Fibroblast of lung (primary cell): ENCODE measurements at places on chromosomes 2 and 18. TPM values are rescaled to one million over a fixed set of nuclear protein-coding genes. Genes with fewer than 3 reads are reported as not detected.

DNA sequence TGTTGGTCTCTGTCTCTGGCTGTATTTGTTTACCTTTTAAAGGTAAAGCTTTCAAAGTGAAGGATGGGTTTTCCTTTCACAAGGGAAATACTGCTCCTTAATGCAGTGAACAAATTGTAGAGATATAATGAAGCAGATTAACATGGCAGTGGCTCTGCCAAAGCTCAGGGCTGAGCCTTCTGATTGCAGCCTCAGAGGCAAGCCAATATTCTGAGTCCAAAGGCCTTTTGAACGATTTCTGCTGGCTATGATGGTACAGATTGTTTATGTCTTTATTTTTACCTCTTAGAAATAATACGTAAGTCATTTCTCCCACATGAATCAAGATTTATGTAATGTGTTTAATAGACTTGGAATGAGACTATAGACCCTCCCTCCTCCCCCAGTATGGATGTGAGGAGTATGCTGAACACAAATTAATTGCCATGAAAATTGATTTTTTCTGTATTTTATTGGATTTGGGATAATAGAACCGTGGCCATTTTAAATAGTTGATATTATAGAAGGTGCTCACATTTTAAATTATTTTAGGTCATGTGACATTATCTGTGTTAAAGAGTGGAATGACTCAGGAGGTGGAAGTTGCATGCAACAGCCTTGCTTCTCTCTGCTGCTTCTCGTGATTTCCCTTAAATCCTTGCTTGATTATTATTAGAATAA, 772 bp downstream of the SCN2A start:
- no peak for DNase-seq

- peak; percentile 90 for DNase-seq
Measured at GRCh38 chr2:33068261-33068660, 121.5 kb downstream of the LTBP1 start.

GRCh38 chr2:70124983-70125480, 37.8 kb downstream of the PCBP1 start:
- peak; percentile 51 for DNase-seq

- peak; percentile 51 for DNase-seq
Measured at GRCh38 chr2:187658952-187659525, 104.8 kb upstream of the TFPI start.

DNA sequence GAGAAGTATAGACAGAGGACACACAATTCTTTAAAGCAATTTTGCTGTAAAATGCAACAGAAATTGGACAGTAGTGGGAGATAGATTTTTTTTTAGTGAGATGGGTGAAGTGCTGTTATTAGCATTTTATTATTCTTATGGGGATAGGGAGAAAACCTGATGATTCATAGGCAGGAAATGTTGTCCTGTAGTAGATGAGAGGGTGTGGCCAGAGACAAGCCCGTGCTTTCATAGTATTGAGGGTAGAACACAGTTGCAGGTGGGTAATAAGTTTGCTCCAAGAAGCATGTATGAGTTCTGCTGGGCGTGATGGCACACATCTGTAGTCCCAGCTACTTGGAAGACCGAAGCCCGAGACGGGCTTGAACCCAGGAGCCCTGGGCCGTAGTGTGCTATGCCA, 128.3 kb upstream of the ARHGAP28 start:
- no peak for DNase-seq

- DNase-seq = peak; percentile 11
Measured at GRCh38 chr2:37344453-37345361, at the start of gene QPCT. QPCT (plus strand) TSS chr2:37344630; CDS start chr2:37344732, 102 bp downstream.

GRCh38 chr18:23539296-23539695, 36.0 kb downstream of the RMC1 start:
- DNase-seq = no peak

GRCh38 chr2:39515897-39516346, 78.8 kb upstream of the MAP4K3 start:
- no peak for DNase-seq

DNA sequence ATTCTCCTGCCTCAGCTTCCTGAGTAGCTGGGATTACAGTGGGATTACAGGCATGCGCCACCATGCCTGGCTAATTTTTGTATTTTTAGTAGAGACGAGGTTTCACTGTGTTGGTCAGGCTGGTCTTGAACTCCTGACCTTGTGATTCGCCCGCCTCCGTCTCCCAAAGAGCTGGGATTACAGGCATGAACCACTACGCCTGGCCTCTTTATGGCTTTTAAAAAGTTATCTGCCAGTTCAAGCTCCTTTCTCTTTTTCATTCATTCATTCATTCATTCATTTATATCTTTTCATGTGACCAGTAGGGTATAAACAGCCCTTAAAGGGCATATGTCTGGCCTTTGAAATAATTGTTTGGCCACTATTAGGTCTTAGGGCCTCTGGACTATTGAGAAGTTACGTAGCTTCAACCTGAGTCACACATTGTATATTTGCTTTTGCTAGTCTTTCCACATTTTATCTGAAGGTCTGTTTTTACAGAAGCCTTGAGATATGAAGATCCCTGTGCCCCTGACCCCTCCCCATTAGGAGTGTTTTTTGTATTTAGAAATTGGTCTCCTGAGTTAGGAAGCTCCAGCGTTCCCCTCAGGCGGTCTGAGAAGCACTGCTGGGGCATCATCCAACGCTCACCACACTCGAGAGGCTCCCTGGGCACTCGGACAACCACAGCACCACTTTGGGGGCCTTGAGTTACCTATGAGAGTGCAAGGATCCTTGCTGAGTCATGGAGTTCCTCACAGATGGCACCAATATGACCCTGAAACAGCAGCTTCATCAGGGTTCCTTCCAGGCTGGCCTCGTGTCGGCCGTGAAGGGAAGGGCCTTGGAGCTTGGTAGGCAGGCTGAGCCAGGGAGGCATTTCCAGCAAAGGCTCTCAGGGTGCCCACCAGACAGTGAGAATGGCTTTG, 21.8 kb downstream of the FZD5 start:
- DNase-seq = peak; percentile 71

GRCh38 chr18:1412655-1413322, 508.1 kb downstream of the ADCYAP1 start:
- no peak for DNase-seq

DNA sequence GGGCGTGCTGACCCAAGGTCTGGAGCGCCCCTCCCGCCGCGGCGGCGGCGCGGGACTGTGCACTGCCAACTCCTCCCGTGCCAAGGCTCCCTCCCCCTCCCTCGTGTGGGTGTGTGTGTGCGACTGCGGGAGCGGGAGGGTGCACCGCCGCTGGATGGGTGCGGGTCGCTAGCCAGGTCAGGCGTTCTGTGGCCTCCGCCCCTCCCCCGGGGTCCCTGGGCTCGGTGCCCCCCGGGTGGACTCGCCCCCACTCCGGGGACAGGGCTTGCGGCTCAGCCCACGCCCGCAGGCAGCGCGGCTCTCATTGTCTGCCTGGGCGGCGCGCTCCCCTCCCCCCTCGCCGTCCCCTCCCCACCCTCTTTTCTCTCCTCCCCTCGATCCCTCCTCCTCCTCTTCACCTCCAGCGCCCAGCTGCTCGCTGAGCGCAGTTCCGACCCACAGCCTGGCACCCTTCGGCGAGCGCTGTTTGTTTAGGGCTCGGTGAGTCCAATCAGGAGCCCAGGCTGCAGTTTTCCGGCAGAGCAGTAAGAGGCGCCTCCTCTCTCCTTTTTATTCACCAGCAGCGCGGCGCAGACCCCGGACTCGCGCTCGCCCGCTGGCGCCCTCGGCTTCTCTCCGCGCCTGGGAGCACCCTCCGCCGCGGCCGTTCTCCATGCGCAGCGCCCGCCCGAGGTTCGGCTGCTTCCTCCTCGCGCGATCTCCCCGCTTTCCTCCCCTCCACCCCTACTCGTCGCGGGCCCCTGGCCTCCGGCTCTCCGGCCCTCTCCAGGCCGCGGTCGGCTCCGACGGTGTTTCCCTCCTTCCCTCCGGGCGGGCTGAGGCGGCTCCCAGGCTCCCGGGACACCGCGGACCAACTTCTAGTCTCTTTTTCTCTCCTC, at the start of gene GATA6:
TSS of gene GATA6 (plus strand) at position 579 of the 878 bp plus-strand sequence. CDS start 1,556 bp downstream, outside the sequence.
- peak; percentile 94 for DNase-seq

DNA sequence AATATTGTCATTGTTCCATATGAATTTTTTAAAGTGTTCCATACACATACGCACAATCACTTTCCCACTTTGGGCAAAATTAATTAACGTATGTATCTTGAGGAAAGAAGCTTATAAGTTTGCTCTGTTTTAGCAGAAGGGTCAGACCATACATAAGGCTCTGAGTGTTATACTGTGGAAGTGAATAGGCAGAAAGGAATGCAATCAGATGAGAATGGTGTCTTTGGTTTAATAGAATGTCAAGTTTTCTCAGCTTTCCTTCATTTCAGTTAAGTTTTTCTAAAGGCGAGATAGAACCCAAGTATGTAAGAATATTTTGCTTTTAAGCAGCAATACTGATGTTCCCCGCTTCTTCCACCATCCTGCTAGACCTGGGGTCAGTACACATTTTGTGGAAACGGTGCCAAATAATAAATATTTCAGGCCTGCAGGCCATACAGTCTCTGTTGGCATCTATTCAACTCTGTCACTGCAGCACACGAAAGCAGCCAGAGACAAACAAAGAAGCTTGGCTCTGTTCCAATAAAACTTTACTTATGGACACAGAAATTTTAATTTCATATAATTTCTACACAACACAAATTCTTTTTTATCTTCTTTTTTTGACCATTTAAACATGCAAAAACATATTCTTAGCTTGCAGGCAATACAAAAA, 100.6 kb downstream of the UPP2 start:
- DNase-seq = peak; percentile 42

- no peak for DNase-seq
Measured at GRCh38 chr2:95041824-95042442, 16.4 kb downstream of the MAL start.

- no peak for DNase-seq
Measured at GRCh38 chr2:31243053-31243452, 9.1 kb downstream of the EHD3 start.

- peak; percentile 93 for DNase-seq
Measured at GRCh38 chr2:127386764-127387654, 766 bp downstream of the MAP3K2 start.

- peak; percentile 92 for DNase-seq
Measured at GRCh38 chr2:225025917-225026571, 16.2 kb downstream of the DOCK10 start.

- no peak for DNase-seq
Measured at GRCh38 chr2:6920743-6921064, 3.5 kb downstream of the RNF144A start.

DNA sequence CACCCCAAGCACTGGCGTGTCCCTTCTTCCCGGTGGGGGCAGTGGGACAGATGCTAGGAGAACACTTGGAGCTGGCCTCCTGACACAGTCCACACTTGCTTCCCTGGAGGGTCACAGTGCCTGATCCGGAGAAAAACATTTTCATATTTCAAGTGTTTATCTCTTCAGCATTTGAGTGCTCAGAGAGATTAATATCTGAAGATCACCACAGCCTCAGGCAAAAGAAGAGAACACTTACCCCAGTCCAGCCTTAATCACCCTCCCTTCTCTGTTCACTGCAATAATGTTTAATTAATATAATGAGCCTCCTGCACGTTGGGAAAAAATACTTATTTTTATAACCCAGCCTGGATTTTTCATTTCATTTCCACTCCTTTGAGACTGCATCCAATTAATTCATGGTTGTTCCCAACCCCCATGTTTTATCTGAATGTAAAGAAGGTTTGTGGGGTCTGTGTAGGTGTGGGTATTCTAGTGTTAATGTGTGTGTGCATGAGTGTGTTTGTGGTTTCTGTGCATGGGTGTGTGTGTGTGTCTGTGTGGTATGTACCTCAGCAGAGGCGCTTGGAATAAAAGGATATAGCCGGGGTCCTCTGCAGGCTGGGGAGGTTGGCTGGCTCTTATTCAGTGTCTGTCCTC, 72.1 kb downstream of the NRP2 start:
- DNase-seq = no peak

DNA sequence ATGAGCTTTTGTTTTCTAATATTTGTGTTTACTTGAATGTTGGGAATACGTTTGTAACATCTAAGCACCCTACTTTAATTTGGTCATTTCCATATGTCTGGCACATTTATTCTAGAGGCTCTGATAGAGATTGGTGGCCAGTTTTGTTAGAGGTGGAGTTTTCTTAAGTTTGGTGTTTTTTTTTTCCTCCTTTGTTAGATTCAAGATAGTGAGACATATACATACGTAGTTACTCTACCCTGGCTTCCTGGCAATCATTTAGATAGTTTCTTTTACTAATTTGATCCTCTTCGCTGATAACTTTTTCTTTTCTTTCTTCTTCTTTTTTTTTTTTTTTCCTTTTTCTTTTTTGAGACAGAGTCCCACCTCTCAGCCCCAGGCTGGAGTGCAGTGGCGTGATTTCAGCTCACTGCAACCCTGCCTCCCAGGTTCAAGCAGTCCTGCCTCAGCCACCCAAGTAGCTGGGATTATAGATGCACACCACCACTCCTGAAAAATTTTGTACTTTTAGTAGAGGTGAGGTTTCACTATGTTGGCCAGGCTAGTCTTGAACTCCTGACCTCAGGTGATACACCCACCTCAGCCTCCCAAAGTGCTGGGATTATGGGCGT, 26.6 kb downstream of the SMCHD1 start:
- no peak for DNase-seq

GRCh38 chr18:47968721-47969120, 38.3 kb upstream of the SMAD2 start:
- peak; percentile 74 for DNase-seq

- no peak for DNase-seq
Measured at GRCh38 chr2:234953116-234954031, 1.6 kb downstream of the SH3BP4 start.

DNA sequence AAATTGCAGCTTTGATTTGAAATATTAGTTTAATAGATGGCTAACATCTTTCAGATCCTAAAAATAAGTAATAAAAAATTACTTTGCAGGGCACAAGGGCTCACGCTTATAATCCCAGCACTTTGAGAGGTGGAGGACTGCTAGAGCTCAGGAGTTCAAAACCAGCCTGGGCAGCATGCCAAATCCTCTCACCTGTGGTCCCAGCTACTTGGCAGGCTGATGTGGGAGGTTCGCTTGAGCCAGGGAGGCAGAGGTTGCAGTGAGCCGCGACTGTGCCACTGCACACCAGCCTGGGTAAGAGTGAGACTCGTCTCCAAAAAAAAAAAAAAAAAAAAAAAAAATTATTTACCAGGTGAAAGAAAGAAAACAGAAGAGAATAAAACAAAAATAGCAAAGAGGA, 449.8 kb downstream of the NRXN1 start:
- DNase-seq = no peak

DNA sequence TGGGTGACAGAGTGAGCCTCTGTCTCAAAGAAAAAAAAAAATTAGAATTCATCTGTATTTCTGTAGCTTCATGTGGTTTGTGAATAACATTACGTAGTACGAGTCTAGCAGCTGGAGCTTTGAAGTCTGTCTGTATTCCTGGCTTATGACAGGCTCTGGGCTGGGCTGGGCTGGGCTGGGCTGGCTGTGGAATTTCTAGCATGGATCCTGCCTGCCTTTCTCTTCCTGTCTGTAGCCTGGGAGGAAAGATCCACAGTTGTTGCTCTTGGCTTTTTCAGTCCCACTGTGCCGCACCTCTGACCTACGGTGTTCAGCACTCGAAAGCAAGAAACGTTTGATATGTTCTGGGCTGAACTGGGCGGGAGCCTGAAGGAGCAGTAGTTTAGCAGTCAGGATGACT, 55.4 kb downstream of the BOLA3 start:
- DNase-seq = peak; percentile 24

Gene OTOS
- not detected in 2 replicates for total RNA-seq

Gene CIDEA
- total RNA-seq = 0.26 and 1.7 TPM in 2 replicates

Gene SIGLEC15
- 0.51 and 1.5 TPM in 2 replicates for total RNA-seq

Gene IL36RN
- total RNA-seq = not detected in 2 replicates

Gene GKN1
- total RNA-seq = not detected in 2 replicates

Gene APOB
- total RNA-seq = under 0.01 TPM in 2 replicates

Gene PSD4
- 2.6 and 6.1 TPM in 2 replicates for total RNA-seq

Gene ALLC
- not detected in 2 replicates for total RNA-seq

Gene PLEKHH2
- total RNA-seq = 14.0 and 15.9 TPM in 2 replicates

Gene SERPINB13
- total RNA-seq = not detected in 2 replicates

Gene ESPNL
- total RNA-seq = 1.3 and 2.8 TPM in 2 replicates

Gene DCDC2C
- total RNA-seq = not detected in 2 replicates

Gene PCARE
- total RNA-seq = under 0.01 TPM in 1 of 2 replicates, not detected in the other

Gene CRYGC
- total RNA-seq = not detected in 2 replicates

Gene ONECUT2
- under 0.01 TPM in 2 replicates for total RNA-seq

Gene CEP68
- total RNA-seq = 10.5 and 12.7 TPM in 2 replicates
